ENCODE measurements at places on chromosomes 4 and X.

GRCh38 chr4:72974694-72975487 is 94.6 kb downstream of the COX18 start:
- DNase-seq, result no peak

DNA sequence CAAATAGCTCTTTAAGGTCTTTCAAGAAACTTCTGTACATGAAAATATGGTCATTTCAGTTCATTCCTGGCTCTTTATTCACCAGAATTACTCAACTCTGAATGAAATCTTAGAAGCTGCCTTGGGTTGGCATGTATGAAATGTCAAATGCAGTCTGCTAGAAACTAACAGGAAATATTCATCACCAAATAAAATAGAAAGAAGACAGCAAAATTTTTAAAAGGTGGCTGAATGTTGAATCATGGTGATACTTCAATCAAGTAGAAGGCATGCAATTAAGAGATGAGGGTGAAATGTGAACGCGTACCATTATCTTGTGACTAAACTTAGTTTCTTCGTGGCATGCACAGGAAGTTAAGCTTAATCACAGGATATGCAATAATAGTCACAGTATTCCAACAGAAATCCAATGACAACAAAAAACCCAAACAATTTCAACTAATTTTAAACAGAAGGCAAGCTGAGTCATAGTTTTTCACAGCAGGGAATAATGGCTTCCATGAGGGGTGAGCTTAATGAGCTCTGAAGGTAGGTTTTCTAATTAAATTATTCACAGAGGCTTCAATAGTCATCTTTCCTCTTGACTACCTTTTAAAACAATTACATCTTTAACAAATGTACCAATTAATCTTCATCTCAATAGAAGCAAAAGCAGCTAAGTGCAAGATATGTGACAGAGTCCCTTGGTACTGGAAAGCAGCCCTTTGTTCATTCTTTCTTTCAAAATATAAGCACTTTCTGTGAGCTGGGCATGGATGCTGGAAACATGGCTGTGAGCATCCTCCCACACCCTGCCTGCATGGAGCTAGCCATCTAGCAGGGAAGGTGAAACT is 44.5 kb downstream of the SCFD2 start:
- no peak for DNase-seq

GRCh38 chrX:53795576-53795975 is 109.1 kb upstream of the HUWE1 start:
- peak; percentile 19 for DNase-seq

DNA sequence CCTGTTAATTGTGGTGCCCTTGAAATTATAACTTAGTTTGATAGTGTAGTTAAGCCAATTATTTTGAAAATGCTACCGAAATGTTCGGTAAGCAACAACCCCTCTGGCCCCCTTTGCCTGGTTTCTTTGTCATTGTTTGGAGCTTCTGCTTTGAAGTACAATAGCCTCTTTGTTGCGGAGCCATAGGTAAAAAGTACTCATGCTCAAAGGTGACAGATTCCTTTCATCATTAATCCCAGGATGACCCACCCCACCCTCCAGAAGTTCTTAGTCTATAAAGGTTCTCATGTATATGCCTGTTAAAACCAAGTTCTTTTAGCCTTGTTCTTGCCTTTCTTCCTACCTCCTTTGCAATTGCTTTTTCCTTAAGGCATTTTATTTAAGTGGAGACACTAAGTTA is 42.4 kb upstream of the SMARCAD1 start:
- DNase-seq, result no peak

- DNase-seq, result no peak
Observed at GRCh38 chr4:158538911-158539310, 17.2 kb downstream of the RXFP1 start.

DNA sequence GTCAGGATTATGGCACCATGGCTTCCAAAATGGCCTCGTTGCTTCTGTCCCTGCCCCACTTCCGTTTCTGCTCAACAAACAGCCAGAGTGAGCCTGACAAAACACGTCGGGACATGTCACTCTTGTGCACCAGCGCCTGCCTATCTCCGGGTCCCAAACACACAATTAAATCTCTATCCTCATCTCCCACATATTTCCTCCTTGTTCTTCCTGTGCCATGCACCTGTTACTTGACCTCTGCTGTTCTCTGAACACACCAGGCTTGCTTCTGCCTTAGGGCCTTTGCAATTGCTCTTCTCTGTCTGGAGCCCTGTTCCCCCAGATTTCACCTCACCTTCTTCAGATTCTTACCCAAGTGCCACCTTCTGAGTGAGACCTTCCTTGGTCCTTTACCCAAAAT is 12.7 kb upstream of the CD38 start:
- no peak for DNase-seq

- DNase-seq, result no peak
Observed at GRCh38 chr4:79678472-79679202, 270.6 kb upstream of the GK2 start.

DNA sequence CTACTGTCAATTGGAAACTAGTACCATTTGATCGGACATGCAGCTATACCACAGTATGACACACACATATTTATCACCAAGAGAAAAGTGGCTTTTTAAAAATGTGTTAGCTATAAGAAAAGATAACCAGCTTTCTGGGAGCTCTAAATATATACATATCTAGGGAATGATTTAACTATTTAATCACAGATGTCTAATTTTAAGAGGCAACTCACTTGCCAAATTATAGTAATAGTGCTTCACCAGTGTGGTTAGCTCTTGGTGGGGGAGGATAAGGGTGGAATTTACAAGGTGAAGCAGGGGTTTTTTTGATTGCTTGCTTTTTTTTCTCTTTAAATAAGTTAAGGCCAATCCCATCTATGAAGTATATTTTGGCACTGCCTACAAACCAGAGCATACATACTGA is 547.7 kb upstream of the DIPK2B start:
- no peak for DNase-seq

GRCh38 chrX:10611441-10612090 is 8.8 kb downstream of the MID1 start:
- no peak for DNase-seq

DNA sequence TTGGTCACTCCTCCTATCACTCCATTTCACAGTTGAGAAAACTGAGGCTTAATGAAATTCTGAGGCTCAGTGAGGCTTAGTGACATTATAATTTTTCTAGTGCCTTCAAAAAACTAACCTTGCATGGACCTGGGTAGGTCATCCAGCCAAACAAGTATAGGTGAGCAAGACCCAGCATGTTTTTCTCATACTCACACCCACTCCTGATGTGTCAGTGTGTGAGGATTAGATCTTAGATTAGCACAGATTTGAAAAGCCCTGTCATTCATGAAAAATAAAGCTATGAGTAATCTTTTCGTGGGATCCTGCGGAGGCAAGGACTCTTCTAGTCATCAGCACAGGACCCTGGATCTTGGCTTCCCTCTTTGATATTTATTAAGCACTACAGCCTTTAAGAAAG is 146.7 kb downstream of the CHIC2 start:
- no peak for DNase-seq

GRCh38 chr4:24887881-24888430 is 24.9 kb downstream of the CCDC149 start:
- DNase-seq, result no peak

DNA sequence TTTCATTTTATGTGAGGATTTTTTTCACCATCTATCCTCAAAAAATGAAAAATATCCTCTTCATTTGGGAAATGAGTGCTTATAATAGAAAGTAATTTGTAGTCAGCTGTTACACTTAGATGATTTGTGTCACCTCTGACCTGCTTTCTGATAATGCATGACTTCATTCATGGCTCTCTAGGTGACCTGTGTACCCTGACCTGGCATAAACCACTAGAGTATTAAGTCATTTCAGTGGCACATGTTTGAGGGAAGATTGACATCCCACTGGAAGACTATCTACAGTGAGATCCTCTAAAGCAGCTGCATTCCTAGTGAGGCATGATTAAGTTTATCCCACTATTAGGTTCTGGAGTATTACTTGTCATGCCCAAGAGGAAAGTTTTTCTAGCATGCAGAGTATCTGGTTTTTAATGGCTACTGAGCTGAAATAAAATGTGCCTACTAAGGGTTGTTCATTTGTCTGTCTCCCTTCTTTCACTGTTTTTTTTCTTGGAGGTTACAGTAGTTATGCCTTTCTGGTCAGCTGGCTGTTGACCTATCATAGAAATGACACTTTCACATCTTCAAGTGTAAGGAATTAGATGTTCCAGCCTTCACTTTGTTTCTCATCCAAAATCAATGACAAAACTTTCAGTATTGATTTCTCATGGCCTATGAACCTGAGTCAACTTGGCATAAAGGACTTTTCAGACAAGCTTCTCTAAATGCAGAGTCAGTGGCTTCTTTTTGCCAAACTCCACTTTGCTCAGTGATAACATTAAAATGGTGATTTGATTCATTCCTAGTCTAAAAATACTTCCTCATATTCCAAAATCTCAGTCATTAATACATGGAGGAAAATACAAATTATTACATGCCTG is 33.1 kb downstream of the TET2 start:
- DNase-seq, result no peak

DNA sequence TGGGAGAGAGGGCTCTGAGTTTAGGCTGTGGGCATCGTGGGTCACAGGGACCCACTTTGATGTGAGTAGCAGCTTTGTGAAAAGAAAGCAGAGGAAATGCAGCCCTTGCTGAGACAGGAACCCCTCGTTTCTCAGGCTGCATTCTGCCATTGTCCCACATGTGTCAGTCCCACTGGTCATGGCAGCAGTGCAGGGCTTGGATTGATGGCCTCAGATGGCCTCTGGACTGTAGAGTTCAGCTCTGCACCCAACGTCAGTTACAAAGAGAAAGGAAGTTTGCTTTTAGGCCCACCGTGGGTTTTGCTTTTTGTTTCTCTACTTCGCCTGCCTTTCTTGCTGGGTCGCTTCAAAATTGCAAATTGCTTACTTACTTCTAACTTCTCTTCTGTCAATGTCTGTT is 248.3 kb upstream of the KLF3 start:
- no peak for DNase-seq

DNA sequence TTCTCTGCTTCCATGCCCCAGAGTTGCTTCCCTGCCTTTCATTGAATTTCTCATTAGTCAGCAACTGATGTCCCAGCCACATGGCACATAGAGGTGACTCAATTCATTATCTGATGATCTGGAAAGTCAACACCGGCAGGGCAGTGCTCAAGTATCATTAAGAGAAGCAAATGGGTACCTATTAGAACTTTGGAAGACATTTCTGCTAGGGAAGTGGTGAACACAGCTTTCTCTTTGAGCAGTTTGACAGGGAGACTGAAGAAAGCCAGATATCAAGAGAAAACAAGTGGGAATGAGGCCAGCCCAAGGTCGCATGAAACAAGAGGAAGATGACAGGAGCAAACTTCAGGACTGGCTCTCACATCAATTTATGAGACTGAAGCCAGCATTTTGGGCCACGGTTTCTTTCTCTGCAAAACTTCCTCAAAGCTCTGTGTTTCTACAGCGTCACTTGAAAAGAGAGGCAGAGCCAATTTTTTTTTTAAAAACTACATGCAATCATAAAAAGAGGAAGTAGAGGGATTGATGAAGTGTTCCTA is 108.3 kb upstream of the RPS6KA3 start:
- peak; percentile 71 for DNase-seq

DNA sequence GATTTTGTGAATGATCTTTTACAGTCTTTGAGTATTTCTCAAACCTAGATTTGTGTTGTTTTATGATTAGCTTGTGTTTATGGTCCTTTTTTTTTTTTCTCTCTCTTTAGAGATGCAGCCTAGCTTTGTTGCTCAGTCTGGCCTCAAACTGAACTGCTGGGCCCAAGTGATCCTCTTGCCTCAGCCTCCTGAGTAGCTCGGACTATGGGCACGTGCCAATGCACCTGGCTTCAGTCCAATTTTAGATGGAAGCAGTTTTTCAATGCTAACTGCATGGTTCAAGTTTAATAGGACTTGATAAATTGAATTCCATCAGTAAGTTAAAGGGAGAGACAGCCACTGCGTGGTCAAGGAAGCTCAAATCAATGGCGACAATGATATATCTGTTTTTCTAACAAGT is 3.8 kb upstream of the FGG start:
- no peak for DNase-seq

DNA sequence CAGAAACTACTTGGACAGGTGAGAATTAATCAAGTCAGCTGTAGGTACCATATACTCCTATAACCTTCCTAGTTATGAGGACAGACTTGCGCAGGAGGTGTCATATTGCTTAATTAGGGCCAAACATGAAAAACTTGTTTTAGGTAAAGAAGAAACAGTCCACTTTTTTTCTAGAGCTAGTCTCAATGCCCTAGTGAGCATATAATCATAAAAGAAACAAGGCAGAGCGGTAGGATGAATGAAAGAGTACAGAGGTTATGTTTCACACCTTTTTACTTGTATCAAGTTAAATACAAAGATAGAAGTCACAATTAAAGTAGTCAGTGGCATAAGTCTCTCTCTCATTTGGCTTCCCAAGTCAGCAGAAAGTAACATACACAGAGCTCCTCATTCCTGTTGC is 88.9 kb downstream of the RPS6KA6 start:
- no peak for DNase-seq

DNA sequence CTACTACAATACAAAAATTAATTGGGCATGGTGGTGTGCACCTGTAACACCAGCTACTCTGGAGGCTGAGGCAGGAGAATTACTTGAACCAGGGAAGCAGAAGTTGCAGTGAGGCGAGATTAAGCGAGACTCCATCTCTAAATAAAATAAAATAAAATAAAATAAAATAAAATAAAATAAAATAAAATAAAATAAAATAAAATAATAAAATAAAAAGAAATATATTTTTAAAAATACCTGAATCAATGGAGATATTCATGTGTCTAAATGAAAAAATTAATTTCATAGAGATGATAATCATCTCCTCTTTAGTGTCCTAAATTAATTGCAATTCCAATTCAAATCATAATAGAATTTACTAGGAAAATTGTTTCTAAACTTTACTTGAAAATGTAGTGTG is 406.1 kb upstream of the POU3F4 start:
- no peak for DNase-seq

DNA sequence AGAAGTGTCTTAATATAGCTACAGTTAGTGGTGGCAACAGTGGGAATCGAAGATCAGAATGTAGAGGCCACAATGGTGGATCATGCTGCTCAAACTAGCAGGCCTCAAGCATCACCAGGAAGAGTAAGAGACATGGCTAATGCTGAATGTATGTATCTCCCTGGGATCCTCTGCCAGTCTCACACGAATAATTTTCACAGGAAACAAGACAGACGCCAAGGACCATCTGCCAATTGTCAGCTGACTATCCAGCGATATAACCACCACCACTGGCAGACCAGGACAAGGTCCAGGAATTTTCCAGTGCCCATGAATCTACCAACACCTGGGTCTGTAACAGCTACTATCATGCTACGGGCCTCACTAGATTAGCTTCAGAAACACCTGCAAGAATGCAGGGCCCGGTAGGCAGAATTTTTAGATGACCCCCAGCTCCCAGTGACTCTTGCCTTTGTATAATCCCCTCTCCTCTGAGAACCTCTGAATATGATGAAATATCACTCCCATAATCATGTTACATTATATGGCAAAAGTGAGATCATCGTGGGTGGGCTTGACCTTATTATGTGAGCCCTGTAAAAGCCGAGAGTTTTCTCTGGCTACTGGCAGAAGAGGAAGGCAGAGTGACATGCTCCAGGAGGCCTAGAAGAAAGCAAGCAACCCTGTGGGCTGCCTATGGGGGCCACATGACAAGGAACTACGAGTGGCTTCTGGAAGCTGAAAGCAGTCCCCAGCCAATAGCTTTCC is 429.8 kb downstream of the BCOR start:
- peak; percentile 25 for DNase-seq

All from SK-N-DZ (cell line).